ENCODE measurements at places on chromosomes 6 and 20. TPM values are rescaled to one million over a fixed set of nuclear protein-coding genes. Genes with fewer than 3 reads are reported as not detected.

The SLC17A3 gene
- total RNA-seq = not detected

- DNase-seq = no peak
Observed at GRCh38 chr6:168844821-168845609, 404.0 kb downstream of the SMOC2 start.

DNA sequence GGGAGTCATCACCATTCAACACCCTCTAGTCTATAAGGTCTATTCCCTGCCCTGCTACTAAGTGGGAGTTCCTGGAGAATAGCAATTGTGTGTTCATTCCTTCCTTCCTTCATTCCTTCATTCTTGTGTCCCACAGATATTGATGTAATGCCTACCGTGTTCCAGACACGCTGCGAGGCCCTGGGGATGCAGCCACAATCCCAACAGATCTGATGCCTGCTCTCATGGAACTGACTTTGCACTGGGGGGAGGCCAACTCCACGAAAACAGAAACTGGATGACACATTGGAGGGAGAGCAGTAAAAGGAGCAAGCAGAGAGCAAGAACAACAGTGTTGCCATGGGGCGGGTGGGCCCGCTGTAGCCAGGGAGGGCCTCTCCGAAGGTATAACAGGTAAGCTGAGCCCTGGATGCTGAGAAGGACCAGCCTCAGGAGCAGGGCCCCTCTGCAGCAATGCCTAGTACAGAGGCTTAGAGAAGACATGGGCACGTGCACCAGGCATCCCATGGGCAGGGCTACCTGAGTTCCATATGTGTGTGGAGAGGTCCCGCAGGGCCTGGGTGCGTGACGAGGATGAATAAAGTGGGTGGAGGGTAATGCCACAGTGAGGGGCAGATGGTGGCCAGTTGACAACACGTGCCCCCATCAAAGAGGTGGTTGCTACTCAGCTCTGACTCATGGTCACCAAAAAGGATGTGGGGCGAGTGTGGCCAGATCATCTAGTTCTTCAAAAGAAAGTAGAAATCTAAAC, 173.9 kb downstream of the NFATC2 start:
- no peak for DNase-seq

The OR2B6 gene
- total RNA-seq = 0.81 TPM

GRCh38 chr6:80336911-80337310, 230.4 kb downstream of the BCKDHB start:
- DNase-seq = no peak

The BMP6 gene
- 7.8 TPM for total RNA-seq

DNA sequence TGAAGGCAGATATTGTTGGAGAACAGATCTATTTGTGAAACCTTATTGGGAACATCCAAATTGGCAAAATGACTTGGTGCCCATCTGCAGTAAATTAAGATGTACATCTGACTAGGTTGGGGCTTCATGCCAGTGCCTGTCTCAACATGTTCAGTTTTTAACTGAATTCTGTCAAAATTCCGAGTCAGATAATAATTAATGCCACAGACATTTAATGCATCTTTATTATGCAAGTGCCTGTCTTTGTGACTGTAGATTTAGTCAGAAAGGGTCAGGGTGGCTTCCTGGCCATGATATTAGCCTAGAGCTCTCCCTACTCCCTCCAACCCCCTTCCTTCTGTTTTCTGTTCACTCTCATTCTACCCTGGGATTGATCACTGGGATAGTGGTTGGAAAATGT, 199.3 kb upstream of the FLRT3 start:
- no peak for DNase-seq

DNA sequence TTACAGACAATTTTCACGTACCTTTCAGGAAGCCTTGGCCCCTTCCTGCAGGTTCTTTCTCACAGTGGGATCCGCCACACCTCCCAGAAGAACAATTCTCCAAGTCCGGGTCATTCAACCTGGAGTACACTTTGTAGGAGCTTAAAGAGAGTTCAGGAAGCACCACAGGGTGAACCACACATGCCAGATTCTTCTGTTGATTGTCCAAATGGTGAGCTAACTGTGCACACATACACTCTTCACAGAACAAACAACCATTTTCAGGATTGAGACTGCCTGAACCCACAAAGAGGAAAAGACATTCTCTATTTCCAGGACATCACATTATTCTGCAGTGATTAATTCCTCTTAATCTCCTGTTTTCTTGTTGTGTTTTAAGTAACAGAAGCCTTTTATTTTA, 51.0 kb downstream of the SCGN start:
- DNase-seq = no peak

DNA sequence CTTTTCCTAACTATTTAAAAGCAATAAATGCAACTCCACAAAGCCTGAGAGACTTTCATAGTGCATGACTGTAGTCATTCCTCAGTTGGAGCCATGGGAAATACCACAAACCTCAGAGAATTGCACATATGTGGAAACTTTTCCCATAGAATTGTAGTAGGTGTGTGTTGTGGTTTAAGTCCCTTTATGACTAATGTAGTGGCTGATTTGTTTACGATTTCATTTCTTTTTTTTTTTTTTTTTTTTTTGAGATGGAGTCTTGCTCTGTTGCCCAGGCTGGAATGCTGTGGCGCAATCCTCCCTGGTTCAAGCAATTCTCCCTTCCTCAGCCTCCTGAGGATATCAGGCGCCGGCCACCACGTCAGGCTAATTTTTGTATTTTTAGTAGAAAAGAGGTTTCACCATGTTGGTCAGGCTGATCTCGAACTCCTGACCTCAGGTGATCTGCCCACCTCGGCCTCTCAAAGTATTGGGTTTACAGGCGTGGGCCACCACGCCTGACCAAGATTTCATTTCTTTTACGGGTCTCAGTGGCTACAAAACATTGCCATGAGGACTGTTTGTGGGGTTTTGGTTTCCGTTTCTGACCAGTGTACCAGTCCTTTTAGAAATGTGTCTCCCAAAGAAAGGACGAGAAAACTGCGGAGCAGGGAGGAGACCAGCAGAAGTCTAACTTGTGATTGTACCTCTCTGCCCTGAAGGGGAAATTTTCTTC, 212.1 kb upstream of the MARCKS start:
- DNase-seq = no peak

DNA sequence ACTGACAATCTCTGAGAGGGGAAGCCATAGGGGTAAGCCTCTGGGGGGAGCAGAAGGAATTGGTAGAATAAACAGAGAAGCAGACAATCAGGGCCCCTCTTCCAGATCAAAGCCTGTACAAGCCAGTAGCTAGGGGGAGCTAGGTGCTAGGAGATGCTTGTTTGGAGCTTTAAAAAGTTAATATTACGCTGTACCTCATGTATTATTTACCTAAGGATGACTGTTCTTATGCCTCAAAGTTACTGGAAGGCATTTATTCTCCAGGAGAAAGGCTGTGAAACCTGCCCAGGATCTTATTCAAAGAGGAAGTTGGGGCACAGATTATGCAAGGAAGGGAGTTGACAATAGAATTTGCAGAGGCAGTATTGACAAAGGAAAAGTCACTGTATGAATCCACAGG, 111.8 kb upstream of the SLC35F1 start:
- DNase-seq = no peak

DNA sequence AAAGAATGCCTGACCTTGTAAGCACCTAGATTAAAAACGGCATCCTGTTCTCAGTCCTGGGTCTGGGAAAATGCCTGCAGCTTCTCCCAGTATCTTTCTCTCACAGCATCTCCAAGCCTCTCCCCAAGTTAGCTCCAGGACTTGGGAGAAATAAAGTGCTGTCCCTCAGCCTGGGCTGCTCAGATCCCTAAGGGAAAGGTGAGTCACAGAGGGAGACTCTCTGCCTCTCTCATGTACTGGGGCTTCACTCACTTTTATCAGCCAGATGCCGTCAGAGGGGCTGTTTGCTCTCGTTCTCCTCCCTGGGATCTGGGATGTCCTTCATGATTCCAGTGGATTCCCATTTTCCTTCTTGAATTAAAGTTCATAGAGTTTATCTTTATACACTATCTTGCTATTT, 293.6 kb downstream of the COL12A1 start:
- DNase-seq = no peak

The PMEPA1 gene
- 1.9 TPM for total RNA-seq

The FOXQ1 gene
- total RNA-seq = not detected

DNA sequence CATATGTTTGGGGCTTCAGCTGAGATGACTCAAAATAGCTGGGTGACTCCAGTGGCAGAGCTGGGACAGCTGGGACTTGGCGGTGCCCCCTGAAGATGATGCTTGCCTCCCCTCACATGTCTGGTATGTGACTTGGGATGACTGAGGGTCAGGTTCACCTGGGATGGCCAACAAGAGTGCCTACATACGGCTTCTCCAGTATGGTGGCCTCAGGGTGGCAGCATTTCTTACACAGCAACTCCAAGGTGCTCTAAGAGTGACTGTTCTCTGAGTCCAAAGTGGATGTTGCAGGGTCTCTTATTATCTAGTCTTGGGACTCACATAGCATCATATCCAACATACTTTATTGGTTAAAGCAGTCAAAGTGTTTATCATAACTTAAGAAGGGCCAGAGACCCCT, 87.8 kb upstream of the CENPW start:
- DNase-seq = no peak

GRCh38 chr20:37358366-37359150, 12.6 kb downstream of the SRC start:
- no peak for DNase-seq

The HCK gene
- 23.4 TPM for total RNA-seq

Measured in hematopoietic multipotent progenitor cell (in vitro differentiated cells).